EH (cell line): ENCODE measurements at places on chromosomes 12 and 14.

GRCh38 chr14:29085546-29085945 lies 319.0 kb downstream of the FOXG1 start:
- DNase-seq = peak; percentile 26

- no peak for DNase-seq
Measured at GRCh38 chr12:4169959-4170358, 103.6 kb upstream of the CCND2 start.

DNA sequence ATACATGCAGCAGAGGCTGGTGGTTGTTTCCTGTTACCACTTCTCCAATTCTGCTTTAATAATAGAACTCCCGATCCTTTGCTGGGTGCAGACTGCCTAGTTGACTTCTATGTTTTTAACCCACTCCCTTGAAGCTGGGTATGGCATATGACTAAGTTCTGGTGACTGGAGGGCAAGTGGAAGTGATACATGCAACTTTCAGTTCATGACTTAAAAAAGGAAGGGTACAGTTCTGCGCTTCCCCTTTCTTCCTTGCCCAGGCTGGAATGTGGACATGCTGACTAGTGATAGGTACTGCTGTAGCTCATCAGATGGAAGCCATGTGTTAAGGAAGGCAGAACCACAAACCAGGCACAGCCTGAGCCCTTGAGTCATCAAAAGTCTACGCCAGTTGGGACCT lies 2.4 kb upstream of the A2M start:
- DNase-seq = peak; percentile 21

- DNase-seq = peak; percentile 75
Measured at GRCh38 chr14:102525219-102525928, 15.8 kb upstream of the ANKRD9 start.

DNA sequence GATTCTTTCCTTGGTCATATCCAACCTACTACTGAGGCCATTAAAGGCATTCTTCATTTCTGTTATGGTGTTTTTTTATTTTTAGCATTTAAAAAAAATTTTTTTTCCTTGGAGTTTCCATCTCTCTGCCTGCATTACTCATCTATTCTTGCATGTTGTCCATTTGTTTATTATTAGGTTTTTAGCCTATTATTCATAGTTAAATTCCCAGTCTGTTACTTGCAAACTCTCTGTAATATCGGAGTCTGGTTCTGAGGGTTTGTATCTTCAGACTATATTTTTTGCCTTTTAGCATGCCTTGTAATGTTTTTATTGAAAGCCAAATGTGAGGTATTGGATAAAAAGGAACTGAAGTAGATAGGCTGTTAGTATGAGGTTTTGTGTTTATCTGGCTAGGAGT lies 284.3 kb downstream of the FUT8 start:
- peak; percentile 64 for DNase-seq

DNA sequence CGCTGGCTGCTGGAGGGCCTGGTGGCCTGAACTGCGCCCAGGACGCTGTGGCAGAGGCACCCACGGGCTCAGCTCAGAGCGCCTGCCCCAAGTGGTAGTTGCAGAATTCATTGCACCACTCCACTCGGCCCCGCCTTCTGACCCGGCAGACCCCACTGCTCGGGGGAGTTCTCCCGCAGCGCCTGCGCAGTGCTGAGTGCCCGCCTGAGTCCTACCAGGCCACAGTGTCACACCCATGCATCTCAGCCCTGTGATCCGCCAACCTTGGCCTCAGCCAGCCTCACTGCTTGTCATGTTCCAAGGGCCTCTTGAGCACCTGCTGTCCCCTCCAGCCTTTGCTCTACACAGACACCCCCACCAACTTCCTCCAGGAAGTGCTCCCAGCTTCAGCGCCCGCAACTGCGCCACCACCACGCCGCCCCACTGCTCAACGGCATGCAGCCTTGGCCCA lies 12.2 kb downstream of the DEGS2 start:
- DNase-seq = no peak

DNA sequence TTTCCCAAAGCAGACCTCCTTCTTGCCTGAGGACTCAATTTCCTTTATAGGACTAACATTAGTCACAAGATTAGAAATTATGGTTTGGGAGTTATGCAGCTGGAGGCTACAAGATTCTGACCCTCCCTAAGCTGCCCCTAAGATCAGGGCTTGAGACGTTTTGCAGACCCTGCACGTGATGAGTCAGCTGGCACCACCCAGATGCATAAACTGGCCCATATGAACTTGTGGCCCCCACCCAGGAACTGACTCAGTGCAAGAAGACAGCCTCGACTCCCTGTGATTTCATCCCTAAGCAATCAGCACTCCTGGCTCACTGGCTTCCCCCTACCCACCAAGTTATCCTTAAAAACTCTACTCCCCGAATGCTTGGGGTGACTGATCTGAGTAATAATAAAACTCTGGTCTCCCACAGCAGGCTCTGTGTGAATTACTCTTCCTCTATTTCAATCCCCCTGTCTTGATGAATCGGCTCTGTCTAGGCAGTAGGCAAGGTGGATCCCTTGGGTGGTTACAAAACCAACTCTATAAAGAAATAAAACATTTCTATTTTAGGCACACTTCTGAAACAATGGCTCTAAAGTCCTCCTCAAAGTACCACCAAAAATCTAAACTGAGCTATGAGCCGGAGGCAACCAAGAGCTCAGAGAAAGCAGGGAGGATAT lies 233.4 kb downstream of the TMEM132D start:
- no peak for DNase-seq

GRCh38 chr14:88384718-88385117 lies 739 bp upstream of the SPATA7 start:
- peak; percentile 9 for DNase-seq

DNA sequence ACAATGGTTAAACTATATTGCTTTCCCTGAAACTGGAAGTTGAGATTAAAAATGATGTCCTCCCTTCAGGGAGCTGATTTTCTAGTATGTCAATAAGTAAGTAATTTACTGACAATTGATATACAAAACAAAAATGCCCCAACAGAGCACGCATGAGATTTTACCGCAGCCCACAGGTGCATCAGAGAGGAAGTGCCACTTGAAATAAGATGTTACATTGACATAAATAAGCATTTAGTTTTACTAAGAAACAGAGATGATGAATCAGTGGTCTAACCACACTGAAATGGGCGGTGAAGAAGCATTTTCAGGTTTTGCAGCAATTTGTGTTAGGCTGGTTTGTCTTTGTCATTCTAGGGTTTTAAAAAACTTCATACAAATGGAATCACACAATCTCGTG lies 8.8 kb upstream of the CLECL1 start:
- no peak for DNase-seq

DNA sequence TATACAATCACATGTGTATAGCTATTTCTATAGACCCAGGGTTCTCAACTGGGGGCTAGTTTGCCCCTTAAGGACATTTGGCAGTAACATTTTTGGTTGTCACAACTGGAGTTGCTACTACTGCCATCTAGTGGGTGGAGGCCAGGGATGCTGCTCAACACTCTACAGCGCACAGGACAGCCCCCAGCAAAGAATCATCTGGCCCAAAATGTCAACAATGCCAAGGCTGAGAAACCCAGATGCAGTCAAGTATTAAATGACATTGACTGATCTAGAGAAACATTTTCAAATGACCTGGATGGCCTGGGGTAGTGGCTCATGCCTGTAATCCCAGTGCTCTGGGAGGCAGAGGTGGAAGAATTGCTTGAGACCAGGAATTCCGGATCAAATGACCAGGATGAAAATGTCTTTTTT lies 5.8 kb downstream of the WSB2 start:
- DNase-seq = peak; percentile 45

GRCh38 chr14:95516554-95517181 lies at the start of gene SYNE3:
Gene SYNE3 (minus strand): TSS chr14:95516650. CDS start chr14:95475821, 40,829 bp downstream.
- DNase-seq = peak; percentile 58

DNA sequence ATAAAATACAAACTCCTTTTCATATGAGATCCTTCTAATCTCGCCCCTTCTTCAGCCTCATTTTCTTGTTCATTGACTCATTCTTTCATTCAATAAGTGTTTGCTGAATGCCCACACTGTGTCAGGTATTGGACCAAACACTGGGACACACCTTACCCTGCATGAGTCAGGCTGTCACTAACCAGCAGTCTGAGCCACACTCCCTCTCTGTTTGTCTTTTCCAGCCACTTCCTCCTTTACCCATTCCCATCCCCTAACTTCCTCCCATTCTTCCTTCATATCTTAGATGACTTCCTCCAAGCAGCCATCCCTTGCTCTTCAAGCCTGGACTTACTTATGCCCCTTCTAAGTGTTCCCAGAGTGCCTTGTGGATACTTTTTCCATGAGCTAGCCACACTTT lies 27.0 kb upstream of the HIF1A start:
- DNase-seq = no peak

DNA sequence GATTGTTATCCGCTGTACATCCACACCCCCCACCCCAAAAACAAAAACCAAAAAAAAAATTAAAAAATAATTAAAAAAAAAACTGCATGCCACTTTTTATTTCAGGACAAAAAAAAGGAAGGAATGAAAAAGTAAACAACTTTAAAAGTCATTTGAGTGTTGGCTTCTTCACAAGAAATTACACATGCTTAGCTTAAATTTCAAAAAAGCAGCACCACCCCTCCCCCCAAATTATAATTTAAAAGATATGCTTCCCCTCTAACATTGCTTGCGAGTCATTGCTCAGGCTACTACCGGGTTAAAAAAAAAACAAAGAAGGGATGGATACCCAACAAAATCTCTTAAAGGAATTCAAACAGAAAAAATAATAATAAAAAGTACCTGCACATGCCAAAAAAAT lies 98.5 kb downstream of the BCL11B start:
- DNase-seq = no peak

- peak; percentile 60 for DNase-seq
Measured at GRCh38 chr12:108542320-108542719, 18.7 kb downstream of the SART3 start.

DNA sequence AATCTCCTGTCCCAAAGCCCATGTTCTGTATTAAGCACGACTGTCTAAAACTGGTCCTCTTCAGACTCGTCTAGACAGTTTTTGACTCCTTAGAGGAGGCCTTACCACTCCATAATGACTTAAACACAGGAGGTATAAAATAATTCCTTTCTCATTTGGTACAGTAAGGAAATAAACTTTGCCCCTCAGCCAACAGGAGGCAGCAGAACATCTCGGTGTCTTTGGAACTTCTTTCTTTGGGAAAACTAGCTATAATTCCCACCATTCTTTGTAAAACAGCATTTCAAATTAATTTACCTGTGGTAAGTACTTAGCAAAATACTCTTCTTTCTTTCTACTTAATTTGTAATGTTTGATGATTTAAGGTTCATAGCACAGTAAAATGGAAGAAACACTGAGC lies 292.7 kb upstream of the G2E3 start:
- no peak for DNase-seq

DNA sequence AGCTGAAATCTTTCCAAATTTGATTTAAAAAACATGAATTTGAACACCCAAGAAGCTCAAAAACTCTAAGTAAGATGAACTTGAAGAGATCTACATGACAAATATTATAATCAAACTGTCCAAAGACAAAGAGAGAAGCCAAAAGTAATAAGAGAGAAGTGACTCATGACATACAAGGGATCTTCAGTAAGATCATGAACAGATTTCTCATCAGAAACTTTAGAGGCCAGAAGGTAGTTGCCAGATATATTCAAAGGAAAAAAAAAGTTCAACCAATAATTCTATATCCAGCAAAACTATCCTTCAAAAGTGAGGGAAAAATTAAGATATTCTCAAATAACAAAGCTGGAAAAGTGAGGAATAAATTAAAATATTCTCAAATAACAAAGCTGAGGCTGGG lies 35.1 kb upstream of the MMP19 start:
- no peak for DNase-seq

- peak; percentile 73 for DNase-seq
Measured at GRCh38 chr12:27178723-27179399, 65.2 kb upstream of the STK38L start.

GRCh38 chr14:71437870-71438269 lies 494.4 kb upstream of the RGS6 start:
- peak; percentile 24 for DNase-seq

GRCh38 chr14:60315196-60315990 lies 66.4 kb downstream of the PPM1A start:
- DNase-seq = no peak

DNA sequence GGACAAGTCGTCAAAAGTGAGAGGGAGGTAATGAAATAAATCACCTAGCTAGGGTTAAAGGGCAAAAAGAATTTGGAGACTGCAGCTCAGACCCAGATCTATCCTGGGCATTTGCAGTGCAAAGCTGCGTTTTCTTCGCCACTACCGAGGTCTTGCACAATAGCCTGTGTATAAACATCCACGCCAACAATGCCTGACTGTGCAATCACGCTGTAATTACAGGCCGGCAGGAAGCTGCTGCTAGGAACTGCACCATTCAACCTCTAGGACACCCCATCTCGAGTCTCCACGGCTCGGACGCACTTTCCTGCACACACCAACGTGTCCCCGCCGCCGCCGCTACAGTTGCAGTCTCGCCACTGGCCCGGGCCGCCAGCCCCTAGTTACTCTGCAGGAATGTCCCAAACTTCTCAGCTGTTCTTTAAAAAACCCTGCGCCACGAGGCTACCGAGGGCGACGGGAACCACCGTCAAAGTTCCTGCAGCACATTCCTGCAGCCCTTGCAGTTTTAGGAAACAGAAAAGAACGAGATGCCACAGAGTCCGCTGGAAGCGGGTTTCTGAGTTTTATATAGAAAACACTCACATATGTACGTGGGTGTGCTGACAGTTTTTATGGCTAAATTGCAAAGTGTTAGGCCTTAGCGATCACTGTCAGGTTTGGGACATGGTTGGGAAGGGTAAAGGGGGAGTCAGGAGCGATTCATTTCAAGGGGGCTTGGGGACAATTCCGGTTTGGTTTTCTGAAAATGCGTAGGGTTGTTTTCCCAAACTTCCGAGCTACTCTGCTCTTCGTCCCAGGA lies 65.6 kb upstream of the PTGR2 start:
- DNase-seq = peak; percentile 95

GRCh38 chr14:89114109-89114508 lies 289.7 kb downstream of the TTC8 start:
- no peak for DNase-seq

DNA sequence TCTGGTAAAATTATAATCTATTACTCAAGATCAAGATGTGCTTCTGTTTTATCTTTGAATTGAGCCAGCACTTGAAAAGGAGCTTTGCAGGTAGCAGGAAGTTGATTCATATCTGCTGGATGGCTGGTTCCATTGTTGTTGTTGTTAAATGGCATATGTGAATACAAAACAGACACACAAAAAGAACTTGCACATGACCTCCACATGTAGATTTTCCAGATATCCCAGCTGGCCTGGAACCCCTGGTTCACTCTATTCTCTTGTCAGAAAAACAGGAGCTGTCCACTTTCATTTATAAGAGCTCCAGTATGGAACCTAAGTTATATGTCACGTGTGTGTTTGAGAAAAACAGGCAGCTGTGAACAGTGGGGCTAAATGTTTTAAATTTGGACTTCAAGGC lies 273.9 kb downstream of the TMEM132D start:
- DNase-seq = no peak
